Small intestine (tissue), 16 donors: ENCODE measurements at places on chromosomes 11 and 22. TPM values are rescaled to one million over a fixed set of nuclear protein-coding genes. Genes with fewer than 3 reads are reported as not detected.
A peak's percentile ranks its signal among the peaks of the same experiment; 100 is the strongest.

Gene MB
- polyA plus RNA-seq, result 106 TPM

Gene P2RY6
- polyA plus RNA-seq, result 46.0 TPM

Gene SPI1
- 3.4 TPM for polyA plus RNA-seq

Gene TRIM49
- polyA plus RNA-seq, result not detected

DNA sequence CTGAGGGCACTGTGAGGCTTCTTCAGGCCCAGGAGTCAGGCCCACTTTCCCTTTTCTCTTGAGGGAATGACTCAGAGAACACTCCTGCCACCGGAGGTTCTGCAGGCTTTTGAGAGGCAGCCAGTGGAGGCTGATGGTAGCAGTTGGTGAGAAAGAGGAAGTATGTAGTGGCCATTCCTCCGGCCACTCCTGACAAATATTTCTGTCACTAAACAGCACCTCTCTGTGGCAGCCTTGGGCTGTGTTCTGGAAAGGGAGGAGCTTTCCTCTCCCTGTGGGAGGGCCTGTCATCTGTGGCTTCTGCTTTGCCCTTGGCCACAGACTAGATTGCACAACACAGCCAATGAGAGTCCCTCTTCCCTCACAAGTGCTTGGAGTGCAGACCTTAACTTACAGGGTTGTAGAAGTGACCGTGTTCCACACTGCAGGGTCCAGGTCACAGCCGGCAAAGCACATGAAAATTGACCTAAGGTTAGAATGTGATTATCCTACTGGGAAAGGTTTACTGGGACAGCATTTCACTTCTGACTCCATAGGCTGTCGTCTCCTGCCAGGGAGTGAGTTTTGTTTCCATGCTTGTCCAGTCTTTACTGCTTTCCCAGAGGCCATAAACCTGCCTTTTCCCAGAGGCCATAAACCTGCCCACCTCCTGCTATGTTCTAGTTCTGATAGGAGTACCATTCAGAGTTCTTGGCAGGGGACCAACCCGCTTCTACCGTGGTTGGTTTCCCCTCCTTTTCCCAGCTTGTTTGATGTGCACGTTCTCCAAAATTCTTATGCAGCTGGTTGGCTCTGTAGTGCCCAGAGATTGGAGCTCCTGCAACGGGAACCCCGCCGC lies 33.3 kb downstream of the MARK2 start:
- no peaks in the 10 kb centered on the region for H3K27me3 ChIP-seq
- H3K4me1 ChIP-seq, result peaks cover 76% of the 10 kb centered on the region
- H3K4me3 ChIP-seq, result no peak overlapping the region
- H3K27ac ChIP-seq, result peak overlapping the region; percentile 84
- no peaks in the 10 kb centered on the region for H3K36me3 ChIP-seq
- peak; percentile 94 for DNase-seq

DNA sequence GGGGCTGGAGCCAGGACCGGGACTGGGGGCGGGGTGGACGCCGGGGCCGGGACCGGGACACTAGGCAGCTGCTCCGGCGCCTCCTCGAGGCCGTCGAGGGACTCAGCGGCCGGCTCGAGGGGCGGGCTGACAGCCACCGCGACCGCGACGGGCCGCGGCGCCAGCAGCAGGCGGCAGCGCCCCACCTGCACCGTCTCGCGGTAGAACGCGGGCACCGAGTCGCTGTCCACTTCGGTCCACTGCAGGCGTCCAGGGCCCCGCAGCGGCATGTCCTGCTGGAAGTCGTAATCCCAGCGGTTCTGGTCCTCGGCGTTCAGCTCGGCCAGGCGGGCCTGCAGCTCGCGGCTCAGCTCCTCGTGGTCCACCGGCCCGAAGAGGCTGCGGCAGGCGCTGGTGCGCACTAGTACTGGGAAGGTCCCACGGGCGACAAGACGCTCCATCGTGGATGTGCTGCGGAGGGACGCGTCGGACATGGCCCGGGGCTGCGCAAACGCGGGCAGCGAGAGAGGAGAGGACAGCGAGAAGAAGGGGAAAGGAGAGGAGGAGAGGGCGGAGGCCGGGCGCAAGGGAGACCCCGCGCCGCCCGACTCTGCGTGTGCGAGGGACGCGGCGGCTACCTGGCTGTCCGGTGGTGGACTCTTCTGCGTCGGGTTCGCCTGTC lies 428 bp downstream of the CDKN1C start:
- peak overlapping the region; percentile 91 for H3K27ac ChIP-seq
- H3K27me3 ChIP-seq, result no peaks in the 10 kb centered on the region
- DNase-seq, result peak; percentile 57
- no peaks in the 10 kb centered on the region for H3K36me3 ChIP-seq
- no peaks in the 10 kb centered on the region for H3K4me1 ChIP-seq
